Left ventricle myocardium inferior (tissue), 1 donor: ENCODE measurements at places on chromosomes 2 and 18. TPM values are rescaled to one million over a fixed set of nuclear protein-coding genes. Genes with fewer than 3 reads are reported as not detected.

DNA sequence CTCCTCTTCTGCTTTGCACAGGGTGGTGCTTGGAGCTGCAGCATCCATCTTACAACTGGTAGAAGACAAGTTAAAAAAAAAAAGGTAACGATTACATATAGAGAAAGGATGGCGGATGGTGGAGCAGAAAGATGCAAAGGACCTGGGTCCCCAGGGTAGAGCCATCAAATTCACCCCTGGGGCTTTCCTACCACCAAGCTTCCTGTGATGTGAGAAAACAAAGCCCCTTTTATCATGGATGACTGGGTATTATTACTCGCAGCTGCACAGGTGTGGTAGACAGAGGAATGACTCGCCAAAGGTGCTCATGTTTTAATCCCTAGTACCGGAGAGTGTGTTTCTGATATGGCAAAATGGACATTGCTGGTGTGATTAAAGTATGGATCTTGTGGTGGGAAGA lies 1.3 kb upstream of the ACOXL start:
- no peak for DNase-seq

- no peak for DNase-seq
Observed at GRCh38 chr2:62774555-62775366, 69.2 kb downstream of the EHBP1 start.

DNA sequence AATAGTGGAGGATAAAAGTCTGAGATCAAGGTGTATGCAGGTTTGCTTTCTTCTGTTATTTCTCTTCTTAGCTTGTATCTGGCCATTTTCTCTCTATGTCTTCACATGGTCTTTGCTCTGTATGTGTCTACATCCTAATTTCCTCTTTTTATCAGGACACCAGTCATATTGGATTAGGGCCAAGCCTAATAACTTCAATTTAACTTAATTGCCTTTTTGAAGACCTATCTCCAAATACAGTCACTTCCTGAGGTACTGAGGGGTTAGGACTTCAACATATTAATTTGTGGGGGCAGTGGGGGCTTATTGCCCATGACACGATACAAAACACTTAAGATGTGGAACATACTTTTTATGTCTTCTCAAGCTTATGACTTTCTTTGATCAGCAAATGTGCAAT lies 632.9 kb upstream of the CELF4 start:
- no peak for DNase-seq

Gene GALR1
- total RNA-seq: 0.05 TPM

- DNase-seq: no peak
Observed at GRCh38 chr2:204665771-204666170, 120.5 kb downstream of the PARD3B start.

DNA sequence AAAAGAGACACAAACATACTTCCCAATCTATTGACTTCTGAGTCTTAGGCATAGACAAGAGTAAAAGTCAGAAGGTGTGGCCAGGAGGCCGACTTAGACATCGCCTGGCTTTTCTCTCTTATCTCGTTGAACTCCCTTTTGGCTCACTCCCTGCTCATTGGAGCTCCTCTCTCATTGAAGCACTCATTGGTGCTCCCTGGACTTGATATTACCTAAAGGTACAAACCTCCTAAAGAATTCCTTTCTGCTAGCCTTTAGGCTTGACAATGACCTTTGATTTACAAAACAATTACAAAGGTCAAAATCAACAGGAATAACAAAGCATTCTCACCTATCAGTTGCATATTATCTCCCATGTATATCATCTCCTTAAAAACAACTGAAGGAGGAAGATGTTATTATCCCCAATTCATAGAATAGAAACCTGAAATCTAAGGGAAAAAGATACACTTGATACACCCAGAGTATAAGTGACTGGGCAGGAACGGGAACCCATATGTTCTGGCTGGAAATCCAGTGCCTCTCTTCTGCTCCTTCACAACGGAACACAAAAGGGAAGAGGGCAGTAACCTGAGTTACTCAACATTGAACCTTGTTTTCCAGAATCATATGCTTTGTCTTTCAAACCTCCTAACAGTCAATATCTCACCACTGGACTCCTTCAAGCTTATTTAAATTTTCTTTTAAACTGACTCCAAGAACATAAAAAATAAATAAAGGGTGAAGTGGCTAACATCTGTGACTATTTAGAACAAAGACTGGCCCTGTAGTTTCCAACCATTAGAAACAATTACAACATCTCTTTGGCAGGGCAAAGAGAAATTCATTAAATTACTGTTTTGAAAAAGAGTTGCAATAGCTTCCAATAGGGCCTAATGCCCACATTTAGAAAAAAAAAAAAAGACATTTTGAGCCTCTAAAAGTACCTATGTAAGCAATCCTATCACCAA lies 1247.9 kb downstream of the LRP1B start:
- no peak for DNase-seq

DNA sequence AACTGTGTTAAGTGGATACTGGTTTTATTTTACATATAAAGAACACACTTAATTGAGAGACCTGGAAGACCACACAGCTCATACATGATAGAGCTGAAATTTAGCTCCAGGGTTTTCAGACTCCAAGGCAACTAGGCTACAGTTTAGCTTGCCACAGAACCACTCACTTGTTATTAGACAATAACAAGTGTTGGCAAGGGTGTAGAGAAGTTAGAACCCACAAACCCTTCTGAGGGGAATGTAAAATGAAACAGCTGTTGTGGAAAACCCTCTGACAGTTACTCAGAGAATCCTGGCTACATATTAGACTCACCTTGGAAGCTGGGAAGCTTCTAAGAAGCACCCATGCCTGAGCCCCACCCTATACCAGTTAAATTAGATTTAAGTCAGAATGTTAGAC lies 75.3 kb downstream of the MAP3K20 start:
- DNase-seq: no peak

- no peak for DNase-seq
Observed at GRCh38 chr2:11390399-11390658, 45.9 kb upstream of the ROCK2 start.

- no peak for DNase-seq
Observed at GRCh38 chr2:241942416-241943208, 73.1 kb downstream of the RTP5 start.

Gene NAT8
- not detected for total RNA-seq

GRCh38 chr2:36356298-36356989 lies 866 bp downstream of the CRIM1 start:
- DNase-seq: peak; percentile 54

DNA sequence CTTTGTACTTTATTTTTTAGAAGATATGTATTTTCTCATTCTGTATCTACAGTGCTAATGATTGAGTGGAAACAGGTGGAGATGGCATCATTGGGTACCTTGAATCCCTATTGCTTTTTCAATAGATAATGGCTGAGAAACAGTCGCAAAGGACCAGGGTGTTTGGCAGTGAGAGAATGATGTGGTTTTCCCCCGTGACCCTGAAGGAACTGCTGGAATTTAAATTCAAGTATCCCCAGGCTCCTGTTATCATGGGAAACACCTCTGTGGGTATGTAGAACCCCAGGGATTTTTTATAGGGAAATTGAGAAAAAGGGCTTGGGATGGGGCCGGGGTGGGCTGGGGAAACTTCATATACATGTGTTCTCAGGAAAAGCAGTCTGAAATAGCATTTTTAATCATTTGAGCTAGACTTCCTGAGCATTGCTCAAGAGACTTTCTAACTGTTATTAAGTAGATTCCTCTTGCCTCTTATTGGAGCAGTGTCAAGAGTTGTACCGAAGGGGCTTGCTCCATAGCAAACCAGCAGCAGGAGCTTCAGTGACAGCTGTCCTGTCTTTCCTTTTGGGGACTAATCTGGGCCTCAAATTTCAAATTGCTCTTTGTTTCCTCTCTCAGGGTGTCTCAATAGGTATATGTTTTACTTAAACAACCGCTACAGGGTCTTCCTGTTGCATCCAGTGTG lies 18.9 kb downstream of the AOX1 start:
- DNase-seq: no peak

GRCh38 chr2:54295911-54296310 lies 39.9 kb upstream of the TSPYL6 start:
- DNase-seq: no peak

DNA sequence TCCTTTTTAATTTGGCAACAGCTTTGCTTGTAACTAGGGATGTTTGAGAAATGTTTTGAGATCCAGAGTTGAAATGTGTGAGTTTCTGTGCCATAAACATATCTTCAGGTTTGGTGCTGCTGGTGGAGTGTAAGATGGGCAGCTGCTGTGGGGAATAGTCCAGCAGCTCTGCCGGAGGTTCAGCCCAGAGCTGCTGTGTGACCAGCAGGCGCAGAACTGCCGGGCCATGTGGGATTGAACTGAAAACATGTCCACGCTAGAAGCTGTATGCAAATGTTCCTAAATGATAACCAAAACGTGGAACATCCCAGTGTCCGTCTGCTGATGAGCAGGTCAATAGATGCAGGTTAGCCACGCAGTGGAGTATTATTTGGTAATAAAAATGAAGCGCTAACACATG lies 99.6 kb downstream of the DGKD start:
- no peak for DNase-seq

GRCh38 chr18:21865043-21865442 lies 124.5 kb downstream of the MIB1 start:
- DNase-seq: no peak

DNA sequence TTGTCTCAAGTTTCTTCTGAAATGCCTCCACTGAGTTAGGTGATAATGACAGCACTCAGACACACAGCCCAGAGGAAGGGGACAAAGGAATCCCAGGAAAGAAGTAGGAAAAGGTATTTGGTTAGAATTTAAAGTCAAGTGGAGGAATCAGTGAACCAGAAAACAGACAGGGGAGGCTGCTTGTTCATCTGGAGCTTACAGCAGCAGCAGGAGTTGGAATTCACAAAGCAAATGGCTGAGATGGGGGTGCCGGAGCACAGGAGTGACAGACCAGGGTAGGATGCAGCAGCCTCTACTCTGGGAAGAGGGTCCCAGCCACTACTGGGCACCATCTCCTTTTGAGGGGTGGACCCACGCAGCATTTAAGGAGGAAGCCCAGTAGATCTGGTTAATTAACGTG lies 104.8 kb downstream of the ST6GAL2 start:
- no peak for DNase-seq

DNA sequence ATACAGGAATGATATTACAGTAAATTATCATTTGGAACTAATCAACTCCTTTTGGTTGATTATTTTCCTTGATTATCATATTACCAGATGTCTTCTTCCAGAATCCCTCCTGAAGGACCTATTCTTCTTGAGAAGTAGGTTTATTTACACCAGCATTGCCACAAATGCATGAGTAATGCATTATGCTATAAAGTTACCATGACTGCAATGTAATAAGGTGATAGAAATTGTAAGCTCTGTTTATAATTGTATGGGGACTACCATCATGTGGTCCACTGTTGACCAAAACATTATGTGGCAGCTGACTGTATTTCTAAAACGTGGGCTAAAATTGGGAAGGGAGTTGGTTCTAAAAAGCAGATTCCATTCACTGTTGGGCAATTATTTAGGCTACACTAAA lies 602.2 kb downstream of the NYAP2 start:
- no peak for DNase-seq

DNA sequence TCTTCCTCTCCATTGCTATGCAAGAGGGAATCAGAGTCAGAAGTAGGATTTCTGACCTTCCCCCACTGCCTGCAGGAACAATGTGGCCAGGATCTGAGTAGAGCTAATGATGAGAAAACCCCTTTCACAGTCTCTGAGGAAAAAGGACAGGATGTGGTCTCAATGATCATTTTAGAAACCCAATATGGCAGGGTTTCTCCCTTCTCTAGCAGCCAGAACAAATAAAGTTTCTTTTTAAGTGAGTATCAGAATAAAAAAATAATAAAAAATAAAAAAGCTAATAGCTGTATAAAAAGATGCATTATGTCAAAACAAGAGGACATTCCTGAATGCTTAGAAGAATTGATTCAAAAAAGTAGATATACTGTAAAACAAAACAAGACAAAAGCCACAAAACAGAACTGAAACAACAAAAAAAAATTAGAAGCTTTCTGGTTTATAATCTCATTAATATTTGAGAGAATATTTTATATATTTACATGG lies 1124.9 kb upstream of the ZEB2 start:
- DNase-seq: no peak

DNA sequence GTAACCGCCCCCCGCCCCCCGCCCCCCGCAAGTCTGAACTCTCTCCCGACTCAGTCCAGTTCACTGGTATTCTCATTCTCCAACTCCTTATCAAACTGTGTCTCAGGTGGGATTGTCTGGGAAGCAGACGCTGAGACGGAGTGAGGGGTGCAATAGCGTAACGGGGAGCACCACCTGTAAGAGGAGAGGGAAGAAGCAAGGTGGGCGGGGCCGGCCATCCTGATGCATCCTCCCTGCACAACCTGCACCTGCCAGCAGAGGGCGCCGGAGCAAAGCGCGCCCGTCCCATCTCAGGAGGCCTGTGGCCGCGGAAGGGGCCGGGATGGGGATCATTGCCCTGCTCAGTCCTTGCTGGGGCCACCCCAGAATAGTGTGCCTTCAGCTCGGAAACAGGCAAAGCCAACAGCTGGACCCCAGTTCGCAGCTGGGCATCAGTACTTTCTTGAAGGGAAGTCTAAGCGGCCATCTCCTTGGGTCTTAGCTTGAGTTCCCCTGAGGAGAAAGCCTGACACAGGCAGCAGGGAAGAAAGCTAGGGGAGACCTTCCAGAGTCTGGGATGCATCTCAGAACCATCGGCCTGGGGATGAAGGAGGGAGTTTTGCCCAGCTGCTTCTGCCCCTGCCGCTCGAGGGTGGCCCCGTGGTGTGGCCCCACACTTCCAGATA lies 208.0 kb downstream of the TFCP2L1 start:
- DNase-seq: peak; percentile 64

DNA sequence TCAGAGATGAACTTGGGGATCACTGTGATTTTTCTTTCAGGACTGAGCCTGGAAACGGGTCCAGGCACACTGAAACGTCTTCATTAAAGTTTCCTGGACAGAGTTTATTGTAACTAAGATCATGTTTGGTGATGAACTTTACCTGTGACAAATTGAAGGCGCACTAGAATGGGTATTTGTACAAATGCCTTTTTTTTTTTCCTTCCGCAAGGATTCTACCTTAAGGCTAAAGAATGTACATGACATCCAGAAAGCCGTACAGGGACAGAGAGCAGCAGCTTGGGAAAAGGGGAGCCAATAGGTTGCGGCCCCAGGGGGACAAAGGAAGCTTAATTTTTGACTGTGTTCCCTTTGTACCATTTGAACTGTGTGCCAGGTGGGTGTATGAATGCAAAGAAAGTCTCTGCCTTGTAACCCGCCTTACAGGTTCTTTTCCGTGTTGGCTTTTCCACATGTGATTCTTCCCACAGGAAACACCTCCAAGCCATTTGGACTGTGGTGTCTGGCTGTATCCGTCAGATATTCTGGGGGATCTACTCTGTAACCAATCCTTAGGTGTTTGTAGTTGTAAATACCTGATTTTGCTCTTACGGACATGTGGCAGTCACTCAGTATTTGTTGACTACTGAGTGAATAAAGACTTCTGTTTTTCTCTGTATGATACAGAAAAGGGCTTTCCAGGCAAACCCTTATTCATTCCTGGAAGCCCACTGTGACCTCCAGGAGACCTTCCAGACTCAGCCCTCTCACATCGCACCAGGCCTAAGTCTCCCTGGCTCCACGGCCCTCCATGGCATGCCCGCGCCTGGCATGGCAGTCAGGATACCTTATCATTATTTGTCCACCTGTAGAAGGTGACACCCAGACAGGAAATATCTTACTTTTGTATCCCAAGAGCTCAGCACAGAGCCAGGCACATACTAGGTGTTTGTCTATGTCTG lies 1.1 kb downstream of the LRRFIP1 start:
- DNase-seq: no peak
